ENCODE measurements at places on chromosomes 16 and 17.

- DNase-seq = no peak
Measured at GRCh38 chr17:77054936-77055335, 85.8 kb upstream of the SEC14L1 start.

DNA sequence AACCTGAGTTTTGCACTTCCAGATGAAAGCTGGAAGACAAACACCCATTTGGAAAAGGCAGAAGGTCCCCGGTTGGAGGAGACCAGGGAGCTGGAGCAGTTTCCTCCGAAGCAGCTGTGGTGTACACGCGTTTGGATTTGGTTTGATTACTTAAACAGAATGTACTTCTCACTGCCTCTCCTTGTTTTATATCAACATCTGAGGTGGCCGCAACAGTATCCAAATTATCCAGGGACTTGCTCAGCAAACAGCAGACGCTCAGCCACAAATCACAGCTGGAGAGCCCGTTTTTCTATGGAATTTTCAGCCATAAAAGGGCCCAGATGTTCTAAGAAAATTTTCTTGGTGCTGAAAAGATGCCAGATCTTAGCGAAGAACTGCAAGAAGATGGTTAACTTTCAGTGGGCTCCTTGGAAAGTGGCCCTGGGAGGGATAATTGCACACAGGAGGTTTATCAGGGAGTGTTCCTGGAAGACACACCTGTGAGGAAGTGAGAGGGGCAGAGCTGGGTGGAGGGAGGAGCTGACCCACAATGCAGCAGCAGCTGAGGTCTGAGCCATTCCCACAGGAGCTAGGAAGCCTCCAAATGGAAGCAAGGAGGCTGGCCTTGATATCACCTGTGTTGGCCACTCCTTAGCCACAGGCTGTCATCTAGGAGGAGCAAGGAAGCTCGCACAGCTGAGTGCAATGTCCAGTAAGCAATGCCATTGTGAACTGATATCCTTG, 28.9 kb upstream of the CDH5 start:
- DNase-seq = no peak

DNA sequence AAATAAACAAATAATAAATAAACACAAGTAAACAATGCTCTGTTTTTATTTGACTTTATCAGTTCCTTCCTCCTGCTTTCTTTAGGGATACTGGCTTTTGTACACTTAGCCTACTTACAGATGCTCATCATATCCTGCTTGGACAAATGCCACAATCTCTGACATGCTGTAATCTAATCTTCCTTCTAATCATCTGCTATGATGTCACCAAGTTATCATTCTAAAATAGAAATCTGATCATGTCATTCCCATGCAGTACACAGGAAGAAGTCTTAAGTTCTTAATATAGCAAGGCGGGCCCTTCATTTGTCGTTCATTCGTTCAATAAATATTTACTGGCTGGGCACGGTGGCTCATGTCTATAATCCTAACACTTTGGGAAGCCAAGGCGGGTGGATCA, 9.1 kb upstream of the UBB start:
- DNase-seq = no peak

GRCh38 chr17:6365200-6365943, 69.5 kb downstream of the AIPL1 start:
- DNase-seq = peak; percentile 60

DNA sequence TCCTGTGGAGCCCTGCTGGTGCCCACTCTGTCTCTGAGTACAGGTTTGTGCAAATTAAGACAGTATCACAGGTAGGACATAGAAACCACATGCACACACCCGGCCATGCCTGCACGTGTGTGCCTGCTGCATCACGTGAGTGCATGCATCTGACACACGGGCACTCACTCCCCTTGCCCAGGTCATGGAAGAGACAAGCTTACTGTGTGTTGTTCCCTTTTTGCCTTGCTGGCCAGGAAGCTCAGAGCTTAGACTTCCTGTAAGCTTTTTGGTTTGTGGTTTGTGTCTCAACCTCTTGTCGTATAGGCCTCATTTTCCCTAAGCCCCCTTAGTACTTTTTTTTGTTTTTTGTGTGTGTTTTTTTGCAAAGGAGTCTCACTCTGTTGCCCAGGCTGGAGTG, 25.0 kb downstream of the ZNF469 start:
- peak; percentile 86 for DNase-seq

GRCh38 chr16:57071831-57072582, 20.4 kb upstream of the CPNE2 start:
- DNase-seq = no peak

- DNase-seq = no peak
Measured at GRCh38 chr17:78111727-78112517, 16.6 kb downstream of the TMC6 start.

- DNase-seq = no peak
Measured at GRCh38 chr17:80287038-80287437, 26.4 kb downstream of the RNF213 start.

DNA sequence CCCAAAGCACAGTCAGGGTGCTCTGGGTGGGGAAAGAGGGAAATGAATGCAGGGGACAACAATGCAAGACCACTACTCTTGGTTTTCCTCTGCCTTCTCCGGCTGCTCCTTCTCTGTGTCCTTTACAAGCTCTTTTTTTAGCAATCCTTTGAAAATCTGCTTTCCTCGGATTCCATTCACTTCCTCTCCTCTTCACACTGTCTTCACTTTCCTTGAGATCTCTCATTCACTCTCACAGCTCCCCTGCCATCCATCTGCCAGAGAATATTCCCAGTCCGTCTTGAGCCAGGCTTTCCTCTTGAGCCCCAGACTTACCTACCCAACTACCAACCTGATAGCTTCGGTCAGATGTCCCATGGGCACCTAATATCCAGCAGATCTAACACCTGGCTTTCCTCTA, 11.0 kb upstream of the SPOP start:
- no peak for DNase-seq

DNA sequence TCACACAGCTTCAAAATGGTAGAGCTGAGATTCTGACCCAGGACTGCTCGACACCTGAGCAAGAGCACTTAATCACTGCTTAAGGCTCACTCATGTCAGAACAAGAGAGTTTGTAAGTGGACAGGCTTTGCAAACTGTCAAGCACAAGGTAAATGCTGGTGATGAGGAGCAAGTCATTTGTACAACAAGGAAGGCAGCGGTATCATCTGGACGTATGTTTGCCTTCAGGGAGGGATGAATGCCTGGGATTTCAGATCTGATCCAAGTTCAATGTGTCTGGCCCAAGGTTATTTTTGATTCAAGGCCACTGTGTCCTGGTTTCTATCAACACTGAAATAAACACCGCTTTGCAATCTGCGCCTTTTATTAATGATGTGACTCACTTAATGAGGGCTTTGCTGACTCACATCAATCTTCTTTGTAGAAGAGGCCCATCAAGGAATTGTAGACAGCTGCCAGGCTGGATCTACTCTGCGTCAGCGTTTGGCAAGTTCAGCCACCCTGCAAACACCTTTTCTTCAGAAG, 174.4 kb upstream of the HS3ST3A1 start:
- no peak for DNase-seq

GRCh38 chr17:17691468-17692263, 10.4 kb downstream of the RAI1 start:
- peak; percentile 89 for DNase-seq

- no peak for DNase-seq
Measured at GRCh38 chr16:24525970-24526559, 13.3 kb upstream of the RBBP6 start.

- DNase-seq = no peak
Measured at GRCh38 chr17:68782789-68783188, 172.4 kb downstream of the ABCA8 start.

Measured in NB4 (cell line).